SJSA1 (cell line): ENCODE measurements at places on chromosomes 2 and 18. TPM values are rescaled to one million over a fixed set of nuclear protein-coding genes. Genes with fewer than 3 reads are reported as not detected.

CYS1 gene
- total RNA-seq = 13.7 and 21.3 TPM in 2 replicates

MAT2A gene
- 84.2 and 92.7 TPM in 2 replicates for total RNA-seq

- no peak overlapping the region for H3K27ac ChIP-seq
- H3K4me1 ChIP-seq = peaks cover 19% of the 10 kb centered on the region
- no peaks in the 10 kb centered on the region for H3K27me3 ChIP-seq
- H3K4me3 ChIP-seq = no peak overlapping the region
Measured at GRCh38 chr2:10003206-10004125, 39.9 kb upstream of the KLF11 start.

DNA sequence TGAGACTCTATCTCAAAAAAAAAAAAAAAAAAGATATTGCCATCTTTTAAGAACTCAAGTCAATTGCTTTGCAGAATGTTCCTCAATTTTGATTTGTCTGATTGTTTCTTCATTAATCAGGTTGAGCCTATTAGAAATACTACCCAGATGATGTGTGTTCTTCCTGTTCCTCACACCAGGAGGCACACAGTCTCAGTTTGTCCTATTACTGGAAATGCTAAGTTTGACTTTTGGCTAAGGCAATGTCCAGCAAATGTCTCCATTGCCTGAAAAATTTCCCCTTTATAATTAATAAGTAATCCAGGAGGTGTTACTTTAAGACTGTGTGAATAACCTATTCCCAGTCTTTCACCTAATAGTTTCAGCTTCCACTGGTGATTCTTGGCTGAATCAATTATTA is 28.4 kb downstream of the BOLA3 start:
- peaks cover 12% of the 10 kb centered on the region for H3K4me1 ChIP-seq
- no peak overlapping the region for H3K27ac ChIP-seq
- 0 out of 2 replicates have a peak, but pooled peaks cover 5% of the 10 kb centered on the region for H3K27me3 ChIP-seq
- H3K36me3 ChIP-seq = peaks cover 3% of the 10 kb centered on the region

DNA sequence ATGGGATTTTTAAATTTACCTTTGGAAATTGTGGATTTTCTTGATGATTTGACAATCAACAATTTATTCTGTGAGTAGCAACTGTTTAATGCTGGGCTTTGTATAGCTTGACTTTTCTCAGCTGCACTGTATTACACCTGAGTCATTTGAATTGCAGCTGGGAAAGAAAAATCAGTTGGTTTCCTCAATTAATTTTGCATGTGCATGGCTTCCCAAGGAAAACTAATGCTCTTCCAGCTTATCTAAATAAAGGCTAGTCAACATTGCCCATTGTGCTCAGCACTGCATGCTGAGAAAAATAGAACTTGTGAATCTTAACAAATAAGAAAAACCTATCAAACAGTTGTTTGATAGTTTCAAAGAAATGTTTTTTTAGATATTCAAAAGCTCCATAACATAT is 268.3 kb upstream of the CDH20 start:
- H3K36me3 ChIP-seq = no peaks in the 10 kb centered on the region
- H3K27ac ChIP-seq = no peak overlapping the region
- H3K4me3 ChIP-seq = no peak overlapping the region
- DNase-seq = no peak
- H3K4me1 ChIP-seq = no peaks in the 10 kb centered on the region
- no peaks in the 10 kb centered on the region for H3K27me3 ChIP-seq

- no peaks in the 10 kb centered on the region for H3K4me1 ChIP-seq
- peaks cover 72% of the 10 kb centered on the region for H3K36me3 ChIP-seq
- H3K27ac ChIP-seq = no peak overlapping the region
- H3K27me3 ChIP-seq = no peaks in the 10 kb centered on the region
- no peak for DNase-seq
- H3K4me3 ChIP-seq = no peak overlapping the region
Measured at GRCh38 chr2:26229595-26229994, 14.8 kb downstream of the HADHA start.

- no peaks in the 10 kb centered on the region for H3K36me3 ChIP-seq
- DNase-seq = no peak
- H3K4me3 ChIP-seq = no peak overlapping the region
Measured at GRCh38 chr18:45127405-45127804, 446.7 kb downstream of the SETBP1 start.
